ENCODE measurements at places on chromosomes 3 and 15. TPM values are rescaled to one million over a fixed set of nuclear protein-coding genes. Genes with fewer than 3 reads are reported as not detected.

GRCh38 chr3:71087143-71088018 is 496.1 kb downstream of the FOXP1 start:
- peak; percentile 55 for DNase-seq

GRCh38 chr3:25687742-25688141 is 23.0 kb upstream of the TOP2B start:
- DNase-seq = no peak

DNA sequence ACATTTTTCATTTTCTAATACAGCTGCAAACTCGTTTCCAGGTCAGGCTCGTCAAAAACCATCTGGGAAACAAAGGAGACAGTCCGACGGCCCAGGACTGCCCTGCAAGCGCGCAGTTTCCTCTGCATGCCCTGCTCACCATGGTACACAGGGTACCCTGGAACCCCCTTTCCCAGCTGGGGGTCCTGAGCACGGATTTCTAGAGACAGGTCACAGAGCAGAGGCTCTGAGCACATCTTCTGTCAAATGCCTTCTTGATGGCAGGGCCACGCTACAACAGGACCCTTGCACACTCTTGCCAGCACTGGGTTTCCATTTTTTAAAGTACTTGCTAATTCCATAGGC is 8.1 kb downstream of the ZXDC start:
- DNase-seq = no peak

DNA sequence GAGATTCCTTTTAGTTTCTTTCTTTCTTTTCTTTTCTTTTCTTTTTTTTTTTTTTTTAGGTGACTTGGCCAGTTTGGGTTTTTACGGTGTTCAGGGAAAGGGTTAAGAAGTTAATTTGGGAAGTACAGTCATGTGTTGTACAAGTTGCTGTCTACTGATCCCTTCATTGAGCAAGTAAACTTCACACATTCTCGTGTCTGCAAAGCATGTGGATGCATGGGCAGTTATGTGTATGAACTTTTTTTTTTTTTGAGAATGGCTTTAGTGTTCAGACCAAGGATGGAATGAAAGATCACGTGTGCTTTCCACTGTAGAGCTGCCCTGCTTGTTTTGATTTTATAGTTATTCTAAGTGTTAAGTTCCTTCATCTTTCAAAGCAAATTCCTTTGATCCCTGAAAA is 132.3 kb downstream of the PGPEP1L start:
- DNase-seq = peak; percentile 75

The SLC6A11 gene
- not detected for total RNA-seq

The ARHGEF26 gene
- total RNA-seq = 1.7 TPM

DNA sequence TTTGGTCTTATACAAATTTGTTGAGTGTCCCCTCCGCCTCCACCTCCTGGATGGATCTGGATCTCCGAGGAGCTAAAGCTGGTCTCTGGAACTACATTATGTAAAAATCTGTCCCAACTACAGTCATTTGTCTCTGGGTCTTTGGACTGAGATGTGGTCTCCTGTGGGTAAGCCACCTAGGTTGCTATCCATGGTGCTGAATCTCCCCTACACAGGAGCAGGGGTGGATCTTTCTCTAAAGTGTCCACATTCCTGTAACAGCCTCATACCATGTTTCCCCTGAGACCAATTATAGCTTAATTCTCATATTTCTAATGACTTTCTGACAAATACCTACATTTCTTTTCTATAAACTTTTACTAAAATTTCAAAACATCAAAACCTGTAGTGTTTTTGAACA is 625.8 kb downstream of the TAFA4 start:
- peak; percentile 5 for DNase-seq

The USP19 gene
- total RNA-seq = 30.3 TPM

GRCh38 chr3:24496529-24497482 is 2.2 kb upstream of the THRB start:
- peak; percentile 52 for DNase-seq

DNA sequence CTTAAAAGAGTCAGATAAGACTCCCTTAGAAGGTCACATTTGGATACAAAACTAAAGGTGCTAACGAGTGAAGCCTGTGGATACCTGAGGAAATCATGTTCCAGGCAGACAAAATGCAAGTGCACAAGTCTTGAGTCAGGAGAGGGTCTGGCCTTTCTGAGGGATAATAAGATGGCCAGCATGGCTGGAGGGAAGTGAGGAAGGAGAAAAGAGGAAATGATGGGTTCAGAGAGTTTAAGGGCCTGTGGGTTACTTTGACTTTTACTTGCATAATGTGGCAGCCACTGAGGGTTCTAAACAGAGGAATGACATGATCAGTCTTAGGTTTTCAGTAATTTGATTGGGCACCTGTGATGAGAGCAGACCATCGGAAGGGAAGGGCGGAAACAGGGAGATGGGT is 3.5 kb upstream of the ROPN1B start:
- no peak for DNase-seq

GRCh38 chr15:80459380-80459779 is 55.2 kb downstream of the ARNT2 start:
- DNase-seq = no peak

GRCh38 chr15:101018450-101018849 is 99.3 kb downstream of the LRRK1 start:
- no peak for DNase-seq

The ATP8B4 gene
- total RNA-seq = 90.2 TPM

DNA sequence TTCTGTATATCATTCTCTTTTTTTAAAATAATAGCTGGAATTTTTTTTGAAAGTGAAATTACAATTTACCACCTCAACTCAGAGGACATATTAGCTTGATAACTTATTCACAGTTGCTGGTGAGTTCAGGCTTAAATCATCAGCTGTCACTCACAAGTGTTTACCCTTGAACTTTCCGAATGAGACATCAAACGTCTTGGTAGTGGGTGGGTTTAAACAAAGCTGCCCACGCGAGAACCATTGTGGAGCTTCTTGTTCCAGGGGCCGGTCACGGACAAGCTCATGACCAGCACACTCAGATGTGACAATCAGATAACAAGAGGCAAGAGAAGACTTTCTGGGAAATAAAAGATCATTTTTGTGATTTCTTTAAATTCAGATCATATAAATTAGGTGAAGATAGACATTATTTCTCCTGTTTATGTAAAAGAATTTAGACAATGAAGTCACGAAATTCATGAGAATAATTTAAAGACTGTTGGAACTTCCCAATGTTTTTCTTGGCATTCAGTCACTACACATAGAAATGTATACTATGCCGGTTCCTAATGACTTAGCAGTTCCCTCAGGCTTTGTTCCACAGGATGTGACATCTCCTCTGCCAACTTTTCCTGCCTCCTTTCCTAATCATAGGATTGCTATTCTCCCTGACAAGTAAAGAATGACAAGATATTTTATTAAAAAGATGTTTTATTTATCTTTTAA is 29.3 kb downstream of the BTD start:
- peak; percentile 69 for DNase-seq

DNA sequence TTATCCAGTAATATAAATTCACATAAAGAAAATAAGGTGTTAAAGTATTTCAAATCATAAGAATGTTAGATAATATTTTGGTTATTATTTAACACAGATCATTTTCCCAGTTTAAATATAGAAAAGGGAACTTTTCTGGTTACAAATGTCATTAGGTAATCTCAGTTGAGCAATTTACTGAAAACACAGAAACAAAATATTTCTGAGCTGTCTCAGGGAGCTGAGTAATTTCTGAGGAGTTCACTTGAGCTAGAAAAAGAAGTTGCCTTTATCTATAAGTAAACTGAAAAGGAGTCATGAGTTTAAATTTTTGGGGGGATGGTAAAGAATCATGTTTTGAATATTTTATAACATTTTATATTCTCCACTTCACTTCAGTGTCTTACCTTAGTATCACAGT is 855.4 kb upstream of the ARPP21 start:
- DNase-seq = no peak

The TRPM1 gene
- under 0.01 TPM for total RNA-seq

The MNS1 gene
- 0.43 TPM for total RNA-seq

DNA sequence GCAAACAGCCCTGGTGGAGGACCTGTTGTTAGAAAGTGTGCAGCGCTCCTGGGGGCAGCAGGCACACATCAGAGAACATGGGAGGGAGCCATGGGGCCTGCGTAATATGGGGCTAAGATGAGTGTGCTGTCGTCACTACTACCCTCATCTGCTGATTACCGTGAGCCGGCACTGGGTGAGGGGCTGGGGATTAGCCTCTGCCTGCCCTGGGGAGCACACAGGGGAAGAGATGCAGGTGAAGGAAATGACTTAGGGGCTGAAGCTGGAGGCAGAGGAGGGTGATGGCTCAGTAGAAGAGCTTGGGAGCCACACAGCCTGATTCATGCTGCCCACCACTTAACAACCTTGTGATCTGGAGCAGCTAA is 33.6 kb upstream of the LINGO1 start:
- no peak for DNase-seq

The NANOGP8 gene
- total RNA-seq = 0.32 TPM

GRCh38 chr15:91208371-91208770 is 108.3 kb downstream of the SV2B start:
- no peak for DNase-seq

The CELF6 gene
- total RNA-seq = not detected

- DNase-seq = no peak
Measured at GRCh38 chr3:111373861-111374260, 168.1 kb upstream of the CD96 start.

Data from fibroblast of villous mesenchyme (primary cell).